CD4-positive, alpha-beta T cell treated with Interleukin-17A for 1 hour (primary cell): ENCODE measurements at places on chromosomes 1 and 21.

DNA sequence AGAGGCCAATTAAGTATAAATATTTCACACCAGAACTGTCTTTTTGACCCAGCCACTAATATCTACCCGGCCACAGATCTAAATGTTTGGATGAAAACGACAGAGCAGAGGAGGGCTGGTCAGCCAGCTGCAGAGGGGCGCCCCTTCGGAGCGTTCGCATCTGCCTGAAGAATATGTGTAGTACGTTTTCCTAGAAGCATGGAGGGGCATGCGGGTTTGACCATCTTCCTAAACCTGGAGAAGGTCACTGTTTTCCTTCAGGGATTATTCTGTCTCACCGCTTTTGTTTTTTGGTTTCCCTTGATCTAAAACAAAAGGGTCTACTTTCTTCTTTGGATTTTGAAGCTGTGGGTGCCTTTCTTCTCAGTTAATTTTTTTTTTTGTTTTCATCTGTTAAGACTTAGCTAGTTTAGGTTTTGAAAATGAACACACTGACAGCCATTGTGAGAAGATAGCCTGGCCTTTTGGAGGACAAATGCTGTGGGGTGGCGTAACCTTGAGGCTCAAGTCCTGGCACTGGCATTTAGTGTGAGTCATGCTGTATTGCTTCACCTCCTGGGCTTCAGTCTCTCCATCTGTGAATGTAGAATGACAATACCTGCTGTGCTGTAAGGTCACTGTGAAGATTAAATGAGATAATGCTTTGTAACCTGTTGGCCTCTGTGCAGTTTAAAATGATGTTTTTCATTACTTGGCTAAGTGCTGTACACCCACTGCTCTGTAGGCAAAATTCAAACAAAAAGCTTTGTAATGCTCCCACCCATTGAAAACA is 74.1 kb upstream of the IRF2BP2 start:
- DNase-seq, result no peak

GRCh38 chr21:34337741-34338140 is 26.1 kb upstream of the KCNE2 start:
- no peak for DNase-seq

GRCh38 chr1:89274411-89274857 is 1.8 kb upstream of the GBP5 start:
- DNase-seq, result peak; percentile 78

GRCh38 chr1:14624941-14625340 is 26.5 kb downstream of the KAZN start:
- DNase-seq, result no peak

DNA sequence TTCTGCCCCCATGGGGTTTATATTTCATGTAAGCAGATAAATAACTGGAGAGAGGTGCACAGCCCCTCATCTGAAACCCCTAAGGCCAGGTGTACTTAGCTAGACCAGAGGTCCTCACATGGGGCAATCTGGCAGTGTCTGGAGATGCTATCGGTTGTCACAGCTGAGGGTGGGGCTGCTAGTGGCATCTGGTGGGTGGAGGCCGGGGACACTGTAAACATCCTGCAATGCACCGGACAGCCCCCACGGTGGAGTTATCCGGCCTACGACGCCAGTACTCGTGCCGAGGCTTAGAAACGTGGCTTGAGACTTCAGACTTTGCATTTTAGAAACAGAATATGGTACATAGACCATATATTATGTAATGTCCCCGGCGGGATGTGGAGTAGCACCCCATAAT is 186.5 kb upstream of the VAMP3 start:
- DNase-seq, result no peak

GRCh38 chr1:220770245-220770913 is 16.3 kb upstream of the MTARC1 start:
- DNase-seq, result no peak

DNA sequence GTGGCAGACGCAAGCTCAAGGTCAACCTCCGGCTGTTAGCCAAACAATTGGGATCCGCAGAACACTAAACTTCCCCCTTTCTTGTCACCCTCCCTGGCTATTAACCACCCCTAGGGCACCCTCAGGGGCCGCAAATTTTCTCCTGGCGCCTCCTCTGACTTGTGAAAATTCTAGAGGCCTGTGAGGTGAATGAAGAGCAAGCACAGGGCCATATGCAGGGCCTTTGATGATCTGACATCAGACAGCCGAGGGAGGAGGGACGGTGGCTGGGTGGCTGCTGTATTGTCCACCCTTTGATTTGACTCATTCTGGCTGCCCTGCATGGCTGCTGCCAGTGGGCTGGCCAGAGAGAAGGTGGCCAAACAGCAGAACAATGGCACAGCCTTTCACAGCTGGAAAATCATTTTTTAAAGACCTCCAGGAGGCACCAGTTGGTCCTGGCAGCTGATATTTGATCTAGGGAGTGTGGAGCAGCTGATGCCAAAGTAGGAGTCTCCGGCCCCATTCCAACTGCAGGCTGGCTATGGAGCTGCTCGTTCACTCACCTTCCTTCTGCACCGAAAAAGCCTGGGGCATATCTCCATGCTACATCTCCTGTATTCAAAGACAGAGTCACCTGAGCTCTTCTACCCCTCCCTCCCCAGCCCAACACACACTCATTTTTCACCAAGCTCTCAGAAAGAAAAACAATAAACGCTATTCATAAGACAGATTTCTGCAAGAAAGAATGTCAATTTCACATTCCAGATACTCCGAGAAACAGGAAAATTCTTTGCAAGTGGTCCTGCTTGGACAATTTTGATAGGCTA is 44.9 kb upstream of the BARHL2 start:
- no peak for DNase-seq

DNA sequence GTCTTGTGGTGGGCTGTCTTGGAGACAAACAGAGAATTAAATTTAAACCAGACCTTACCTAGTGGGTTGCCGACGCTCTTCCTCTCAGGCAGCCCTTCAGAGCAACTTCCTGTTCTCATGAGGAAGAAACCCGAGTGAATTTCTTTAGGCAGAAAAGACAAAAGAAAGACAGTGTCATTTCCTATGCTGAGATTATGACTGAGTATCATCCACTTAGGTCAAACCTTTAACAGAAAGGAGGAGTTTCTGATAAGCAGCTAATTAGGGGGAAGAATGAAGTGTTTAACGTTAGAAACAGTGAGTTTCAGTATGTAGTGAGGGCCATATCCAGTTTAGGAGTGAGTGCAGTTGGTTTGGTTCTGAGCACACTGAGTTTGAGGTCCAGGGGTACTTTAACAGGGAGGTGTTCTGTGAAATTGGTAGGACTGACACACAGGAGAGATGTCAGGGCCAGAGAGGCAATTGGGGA is 38.7 kb downstream of the FASLG start:
- DNase-seq, result peak; percentile 73

DNA sequence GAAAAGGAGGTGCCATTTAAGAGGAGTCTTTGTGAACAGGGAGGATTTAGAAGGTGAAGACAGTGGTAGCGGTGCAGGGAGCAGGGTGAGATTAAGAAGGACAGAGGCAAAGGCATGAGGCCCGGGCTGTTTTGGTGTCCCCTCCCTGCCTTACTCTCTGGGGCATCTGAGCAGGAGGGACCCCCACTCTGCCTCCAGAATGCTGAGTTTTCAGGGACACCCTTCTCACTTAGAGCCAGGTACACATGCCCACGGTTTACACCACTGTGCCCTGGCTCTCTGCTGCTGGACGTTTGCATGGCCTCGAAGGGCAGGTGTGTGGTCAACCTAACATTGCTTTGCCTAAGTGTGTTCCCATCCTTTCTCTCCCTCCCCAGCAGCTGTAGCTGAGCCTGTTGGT is 20.5 kb upstream of the PARP1 start:
- DNase-seq, result no peak

- no peak for DNase-seq
Observed at GRCh38 chr1:161872506-161872905, 106.4 kb downstream of the ATF6 start.

- DNase-seq, result no peak
Observed at GRCh38 chr1:53956308-53957168, 10.4 kb downstream of the LRRC42 start.

GRCh38 chr1:119510046-119510445 is 3.0 kb downstream of the HSD3B1 start:
- DNase-seq, result no peak

DNA sequence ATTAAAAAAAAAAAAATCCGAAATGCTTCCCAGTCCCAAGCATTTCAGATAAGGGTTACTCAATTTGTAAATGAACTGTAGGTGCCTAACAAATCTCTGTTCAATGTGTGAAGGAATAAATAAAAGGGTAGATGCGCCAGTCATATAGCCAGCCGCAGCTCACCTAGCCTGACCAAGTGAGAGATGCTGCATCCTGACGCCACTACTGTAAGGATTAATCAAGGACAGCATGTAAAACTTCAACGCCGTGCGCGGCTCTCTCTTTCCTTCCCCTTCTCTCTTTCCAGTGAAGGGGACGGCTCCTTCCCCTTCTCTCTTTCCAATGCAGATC is 441 bp downstream of the PPT1 start:
- DNase-seq, result no peak

- DNase-seq, result peak; percentile 67
Observed at GRCh38 chr1:203629507-203630082, 3.0 kb downstream of the ATP2B4 start.

GRCh38 chr1:78527706-78528105 is 36.9 kb downstream of the PTGFR start:
- DNase-seq, result no peak

DNA sequence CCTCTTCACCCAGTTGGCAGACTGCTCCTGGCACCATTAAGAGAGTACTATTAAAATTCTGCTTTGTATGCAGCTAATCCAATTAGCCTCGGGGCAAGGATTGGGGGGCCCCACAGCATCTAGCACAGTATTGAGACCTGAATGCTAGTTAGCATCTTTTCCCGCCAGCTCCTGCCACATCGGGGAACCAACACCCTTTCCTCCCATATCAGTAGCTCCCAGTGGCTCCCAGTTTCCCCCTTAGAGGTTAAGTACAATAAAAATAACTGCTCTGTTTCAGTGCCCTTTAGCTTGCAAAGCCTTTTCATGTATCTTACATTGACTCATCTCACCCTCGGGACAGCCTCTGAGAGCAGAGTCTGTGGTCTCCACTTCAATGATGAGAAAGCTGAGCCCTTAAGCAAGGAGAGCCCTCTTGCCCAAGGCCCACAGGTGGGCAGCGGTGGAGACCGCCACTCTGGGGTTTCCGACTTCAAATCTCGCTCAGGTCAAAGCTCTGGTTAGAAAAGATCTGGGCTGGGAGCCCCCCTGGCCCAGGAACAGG is 4.2 kb upstream of the PMVK start:
- DNase-seq, result peak; percentile 37
